NCI-H1930 (cell line): ENCODE measurements at places on chromosomes 11 and 22.

DNA sequence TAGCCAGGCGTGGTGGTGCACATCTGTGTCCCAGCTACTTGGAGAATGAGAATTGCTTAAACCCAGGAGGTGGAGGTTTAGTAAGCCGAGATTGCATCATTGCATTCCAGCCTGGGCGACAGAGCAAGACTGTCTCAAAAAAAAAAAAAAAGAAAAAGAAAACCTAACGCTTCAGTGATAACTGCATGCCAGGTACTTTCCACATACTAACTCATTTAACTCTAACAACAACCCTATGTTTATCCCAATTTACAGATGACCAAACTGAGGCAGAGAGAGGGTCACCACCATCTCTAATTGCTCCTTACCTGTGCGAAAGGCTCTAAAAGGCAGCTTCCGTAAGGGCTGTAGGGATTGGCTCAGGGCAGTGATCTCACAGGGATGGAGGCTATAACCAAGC, 11.6 kb downstream of the PISD start:
- no peak for DNase-seq

DNA sequence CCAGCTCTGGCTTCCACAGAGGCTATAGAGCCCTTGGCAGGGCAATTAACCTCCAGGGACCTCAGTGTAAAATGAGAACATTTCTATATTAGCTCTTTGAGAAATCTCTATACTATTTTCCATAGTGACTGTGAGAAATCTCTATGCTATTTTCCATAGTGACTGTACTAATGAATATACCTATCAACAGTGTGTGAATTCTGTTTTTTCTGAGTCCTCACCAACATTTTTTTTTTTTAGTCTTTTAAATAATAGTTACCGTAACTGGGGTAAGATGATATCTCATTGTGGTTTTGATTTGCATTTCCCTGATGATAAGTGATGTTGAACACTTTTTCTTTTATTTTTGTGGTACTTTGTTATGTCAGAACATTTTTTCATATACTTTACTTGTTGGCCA, 7.0 kb upstream of the MTNR1B start:
- DNase-seq: no peak

- DNase-seq: no peak
These were observed 7.6 kb upstream of the TMPRSS6 start for GRCh38 chr22:37117092-37117491.

DNA sequence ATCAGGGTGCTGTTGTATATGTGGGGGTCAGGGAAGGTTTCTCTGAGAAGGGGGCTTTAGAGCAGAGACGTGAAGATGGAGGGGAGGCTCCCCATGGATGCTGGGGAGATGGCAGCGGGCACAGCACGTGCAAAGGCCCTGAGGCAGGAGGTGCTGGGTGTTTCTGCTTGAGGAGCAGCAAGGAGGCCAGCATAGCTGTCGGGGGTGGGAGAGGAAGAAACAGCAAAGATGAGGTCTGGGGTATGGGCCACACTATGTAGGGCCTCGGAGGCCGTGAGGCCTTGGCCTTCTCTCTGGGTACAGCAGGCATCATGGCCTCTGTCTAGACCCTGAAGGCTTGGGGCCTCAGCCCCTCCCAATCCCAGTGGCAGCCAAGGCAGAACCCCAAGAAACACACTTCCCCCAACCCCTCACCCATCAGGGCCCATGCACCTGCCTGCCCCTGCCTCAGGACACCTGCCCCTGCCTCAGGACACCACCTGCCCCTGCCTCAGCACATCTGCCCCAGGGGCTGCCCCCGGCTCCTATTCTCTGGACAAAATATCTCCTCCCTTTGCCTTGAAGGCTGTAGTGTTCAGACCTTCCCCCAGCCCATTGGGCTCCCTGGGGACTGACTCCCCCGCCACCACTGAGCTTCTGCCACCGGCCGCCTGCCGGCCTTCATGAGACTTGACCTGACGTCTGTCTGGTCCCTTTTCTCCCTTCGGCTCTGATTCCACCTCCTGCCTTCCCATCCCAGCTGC, 6.2 kb downstream of the ALDH3B1 start:
- DNase-seq: no peak

- DNase-seq: no peak
These were observed 25.6 kb downstream of the SMCO4 start for GRCh38 chr11:93517611-93518010.

GRCh38 chr22:45318558-45319323, 9.0 kb downstream of the FAM118A start:
- DNase-seq: no peak

DNA sequence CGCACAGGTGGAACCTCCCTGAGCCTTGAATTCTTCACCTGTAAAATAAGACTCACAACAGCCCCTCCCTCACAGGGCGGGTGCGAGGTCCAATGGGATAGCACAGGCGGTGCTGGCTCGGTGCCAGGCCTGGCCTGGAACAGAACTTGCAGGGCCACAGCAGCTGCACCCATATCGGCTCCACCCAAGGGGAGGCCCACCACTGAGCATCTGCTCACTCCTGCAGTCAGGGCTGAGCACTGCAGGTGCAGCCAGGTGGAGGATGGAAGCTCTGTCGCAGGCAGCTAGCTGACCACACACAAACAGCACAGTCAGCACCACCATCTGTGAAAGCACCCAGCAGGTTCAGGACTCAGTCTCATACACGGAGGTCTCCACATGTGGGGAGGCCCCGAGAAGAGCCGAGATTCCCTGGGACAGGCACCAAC, 19.6 kb downstream of the VPS37C start:
- DNase-seq: no peak

GRCh38 chr11:97325693-97326092, 935.9 kb downstream of the JRKL start:
- no peak for DNase-seq

- DNase-seq: no peak
These were observed 306.4 kb downstream of the KIRREL3 start for GRCh38 chr11:126694065-126694625.

GRCh38 chr11:77589181-77589520, 602 bp upstream of the AQP11 start:
- no peak for DNase-seq

- DNase-seq: no peak
These were observed 6.1 kb downstream of the IFT27 start for GRCh38 chr22:36769541-36770512.

- no peak for DNase-seq
These were observed 282.4 kb downstream of the TMEM135 start for GRCh38 chr11:87320123-87320522.

DNA sequence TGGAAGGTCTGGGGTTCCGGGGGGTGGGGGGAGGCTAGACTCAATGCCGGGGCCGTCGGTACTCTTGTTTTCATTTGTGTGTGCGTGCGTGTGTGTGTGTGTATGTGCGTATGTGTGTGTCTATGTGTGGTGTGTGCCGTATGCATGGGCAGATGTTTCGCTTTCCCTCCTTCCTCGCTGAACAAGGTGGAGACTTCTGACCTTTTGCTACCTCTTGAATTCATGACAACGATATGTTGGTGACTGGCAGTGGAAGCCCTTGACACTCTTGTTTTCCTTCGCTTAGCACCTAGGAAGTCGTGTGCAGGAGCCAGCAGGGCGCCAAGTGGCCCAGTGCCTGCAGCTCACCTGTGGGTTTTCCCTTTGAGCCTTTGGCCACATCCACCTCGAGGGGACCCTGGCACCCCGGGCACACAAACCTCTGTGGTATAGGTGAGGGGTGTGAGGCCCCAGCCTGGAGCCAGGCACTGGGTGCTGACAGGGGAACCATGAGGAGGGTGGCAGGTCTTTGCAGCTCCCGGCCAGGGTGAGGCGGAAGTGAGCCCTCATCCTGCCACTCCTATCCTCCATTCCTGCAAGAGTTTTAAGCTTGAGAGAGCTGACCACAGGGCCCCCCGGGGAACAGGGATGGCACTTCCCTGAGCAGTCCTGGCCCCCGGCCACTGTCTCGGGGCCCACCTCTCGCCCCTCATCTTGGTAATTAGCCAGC, 19.3 kb upstream of the TMEM191C start:
- no peak for DNase-seq

- no peak for DNase-seq
These were observed at the start of gene CAPN1 for GRCh38 chr11:65181569-65182257. TSS of gene CAPN1 (plus strand) at chr11:65181928. CDS start at chr11:65182702, 774 bp downstream.

DNA sequence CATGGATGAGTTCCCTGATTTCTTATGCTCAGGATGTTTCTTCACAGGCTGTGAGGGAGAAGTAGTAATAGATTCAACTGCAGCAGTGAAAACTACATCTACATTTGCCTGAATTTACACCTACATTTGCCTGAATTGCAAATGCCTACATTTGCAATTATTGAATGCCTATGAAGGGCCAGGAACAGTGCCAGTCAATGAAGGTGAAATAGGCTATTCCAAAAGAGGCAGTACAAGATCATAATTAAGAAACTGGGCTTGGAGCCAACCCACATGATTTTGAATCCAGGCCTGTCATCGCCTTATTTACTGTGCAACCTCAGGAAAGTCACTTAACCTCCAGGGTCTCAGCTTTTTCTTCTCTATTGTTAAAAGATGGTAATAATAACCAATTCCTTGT, 1353.3 kb downstream of the FAM181B start:
- DNase-seq: no peak

DNA sequence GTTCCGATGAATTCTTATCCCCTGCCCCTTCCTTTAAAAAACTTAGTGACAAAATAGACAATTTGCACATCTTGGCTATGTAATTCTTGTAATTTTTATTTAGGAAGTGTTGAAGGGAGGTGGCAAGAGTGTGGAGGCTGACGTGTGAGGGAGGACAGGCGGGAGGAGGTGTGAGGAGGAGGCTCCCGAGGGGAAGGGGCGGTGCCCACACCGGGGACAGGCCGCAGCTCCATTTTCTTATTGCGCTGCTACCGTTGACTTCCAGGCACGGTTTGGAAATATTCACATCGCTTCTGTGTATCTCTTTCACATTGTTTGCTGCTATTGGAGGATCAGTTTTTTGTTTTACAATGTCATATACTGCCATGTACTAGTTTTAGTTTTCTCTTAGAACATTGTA, 12.0 kb downstream of the CCND1 start:
- no peak for DNase-seq

DNA sequence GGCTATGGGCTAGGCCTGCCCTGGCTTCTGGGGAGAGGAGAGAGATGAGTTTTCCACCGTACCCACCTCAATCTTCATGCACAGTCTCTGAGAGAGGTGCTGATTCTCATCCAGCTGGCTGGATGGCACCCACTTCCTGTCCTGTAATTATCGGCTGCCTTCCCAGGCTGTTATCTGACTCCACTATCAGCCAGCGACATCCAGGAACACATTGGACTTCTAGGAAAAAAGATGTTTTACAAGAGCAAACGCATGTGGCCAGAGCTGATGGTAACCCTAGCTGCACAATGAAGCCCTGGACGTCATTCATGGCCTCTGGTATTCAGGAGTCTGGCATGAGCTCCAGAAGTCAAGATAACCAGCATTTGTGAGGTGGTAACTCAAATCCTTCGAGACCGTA, 137.4 kb downstream of the EHF start:
- no peak for DNase-seq
